GM23248 (cell line): ENCODE measurements at places on chromosomes 4 and X. TPM values are rescaled to one million over a fixed set of nuclear protein-coding genes. Genes with fewer than 3 reads are reported as not detected.

DNA sequence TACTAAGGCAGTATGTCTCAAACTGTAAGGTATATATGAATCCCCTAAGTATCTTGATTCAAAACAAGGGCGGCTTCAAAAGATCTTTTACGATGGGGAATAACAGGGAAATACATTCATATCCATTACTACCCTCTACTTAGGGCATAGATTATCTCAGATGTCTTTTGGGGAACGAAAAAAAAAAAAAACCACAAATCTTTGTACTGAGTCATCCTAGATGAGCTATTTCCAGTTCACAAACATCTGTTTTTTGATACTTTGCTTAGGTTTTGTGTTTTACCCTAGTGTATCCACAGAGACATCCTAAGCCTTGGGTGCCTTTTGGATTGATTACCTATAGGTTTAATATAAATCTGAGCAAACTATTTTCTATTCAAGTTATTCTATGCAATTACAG, 457.2 kb downstream of the NLGN4X start:
- no peak for DNase-seq
- no peaks in the 10 kb centered on the region for H3K36me3 ChIP-seq
- H3K4me3 ChIP-seq = no peak overlapping the region
- no peaks in the 10 kb centered on the region for H3K27me3 ChIP-seq
- H3K27ac ChIP-seq = no peak overlapping the region

DNA sequence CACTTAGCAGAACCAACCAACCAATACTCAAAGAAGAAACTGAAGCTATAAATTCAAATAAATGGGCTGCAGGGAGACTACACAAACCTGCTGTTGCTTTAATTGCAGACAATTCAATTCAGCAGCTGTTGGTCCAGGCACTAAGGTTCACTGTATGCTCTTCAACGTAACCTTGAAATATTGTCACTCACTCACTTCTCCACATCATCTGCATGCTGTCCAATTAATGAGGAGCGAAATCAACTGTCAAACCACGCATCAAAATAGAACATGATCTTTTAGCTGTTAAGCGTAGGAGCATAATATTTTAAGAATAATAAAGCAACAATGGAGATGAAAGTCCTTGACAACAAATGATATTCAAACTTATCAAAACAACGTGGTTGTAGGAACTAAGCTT, 17.0 kb downstream of the ENOX2 start:
- H3K4me1 ChIP-seq = no peaks in the 10 kb centered on the region
- no peaks in the 10 kb centered on the region for H3K27me3 ChIP-seq
- no peak overlapping the region for H3K4me3 ChIP-seq
- no peak for DNase-seq

GRCh38 chrX:152927858-152928760, 30.2 kb downstream of the ZNF185 start:
- H3K36me3 ChIP-seq = no peaks in the 10 kb centered on the region
- H3K4me3 ChIP-seq = no peak overlapping the region
- no peaks in the 10 kb centered on the region for H3K27me3 ChIP-seq
- DNase-seq = no peak

- H3K4me1 ChIP-seq = peaks cover 8% of the 10 kb centered on the region
- no peak overlapping the region for H3K27ac ChIP-seq
- H3K4me3 ChIP-seq = no peak overlapping the region
- H3K27me3 ChIP-seq = no peaks in the 10 kb centered on the region
Measured at GRCh38 chr4:123562994-123563750, 166.6 kb downstream of the SPRY1 start.

GRCh38 chr4:128451270-128451905, 163.8 kb upstream of the PGRMC2 start:
- H3K27me3 ChIP-seq = no peaks in the 10 kb centered on the region
- H3K36me3 ChIP-seq = no peaks in the 10 kb centered on the region
- no peak for DNase-seq

DNA sequence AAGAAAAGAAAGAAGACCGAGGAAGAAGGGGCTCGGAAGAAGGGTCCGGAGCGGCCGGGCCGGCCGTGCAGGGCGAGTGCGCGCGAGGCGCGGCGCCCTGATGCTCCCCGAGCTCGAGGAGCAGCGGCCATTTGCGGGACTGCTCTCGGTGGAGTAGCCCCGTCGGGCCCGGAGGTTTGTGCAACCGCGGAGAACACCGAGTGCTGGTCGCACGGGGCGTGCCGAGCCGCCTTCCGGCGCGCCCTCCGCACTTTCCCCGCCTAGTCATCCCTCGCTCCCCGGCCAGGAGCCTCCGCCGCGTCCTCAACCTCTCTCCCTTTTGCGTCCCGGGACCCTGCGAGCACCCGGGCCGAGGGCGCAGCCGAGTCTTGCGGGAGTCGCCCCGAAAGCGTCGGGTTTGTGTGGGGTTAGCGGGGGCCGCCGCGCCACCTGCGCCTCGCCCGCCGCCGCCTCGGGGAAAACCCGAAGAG, 127.4 kb downstream of the LAS1L start:
- DNase-seq = peak; percentile 22
- no peaks in the 10 kb centered on the region for H3K36me3 ChIP-seq
- no peaks in the 10 kb centered on the region for H3K4me1 ChIP-seq
- 0 out of 2 replicates have a peak, but pooled peaks cover 6% of the 10 kb centered on the region for H3K27me3 ChIP-seq

- H3K27me3 ChIP-seq = no peaks in the 10 kb centered on the region
- no peak overlapping the region for H3K27ac ChIP-seq
- DNase-seq = peak; percentile 13
Measured at GRCh38 chr4:106691749-106692148, 323.2 kb upstream of the GIMD1 start.

DNA sequence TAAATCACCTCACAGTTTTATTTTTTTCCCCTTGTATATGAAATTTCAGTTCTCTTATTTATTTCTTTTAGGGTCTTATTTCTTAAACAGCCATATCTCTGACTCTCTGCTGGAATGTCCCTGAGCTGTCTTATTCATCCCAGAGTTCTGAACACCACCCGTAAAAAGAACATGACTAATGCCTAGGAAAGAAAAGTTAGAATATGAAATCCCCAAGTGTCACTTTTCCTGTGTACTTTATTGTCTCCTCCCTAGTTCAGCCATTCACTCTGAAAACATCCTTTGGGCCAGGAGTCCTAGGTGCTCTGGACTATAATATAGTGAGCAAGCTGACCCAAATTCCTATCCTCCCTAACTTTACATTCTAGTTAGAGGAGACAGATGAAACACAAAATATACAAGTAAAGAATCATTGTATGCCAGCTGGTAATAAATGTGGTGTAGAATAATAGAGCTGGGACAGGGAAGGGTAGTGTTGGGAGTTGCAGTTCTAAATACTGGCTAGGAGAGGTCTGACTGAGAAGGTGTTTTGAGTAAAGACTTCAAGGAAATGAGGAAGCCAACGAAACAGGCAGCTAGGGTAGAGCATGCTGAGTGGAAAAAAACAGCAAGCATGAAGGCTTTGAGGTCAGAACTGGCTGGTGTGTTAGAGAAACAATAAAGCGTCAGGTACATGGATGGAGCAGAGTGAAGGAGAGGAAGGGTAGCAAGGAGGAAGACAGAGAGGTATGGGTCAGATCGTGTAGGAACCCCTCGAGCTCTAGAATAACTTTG, 40.6 kb upstream of the FTHL17 start:
- H3K27me3 ChIP-seq = no peaks in the 10 kb centered on the region
- no peaks in the 10 kb centered on the region for H3K36me3 ChIP-seq
- no peak overlapping the region for H3K27ac ChIP-seq
- no peak for DNase-seq
- H3K4me1 ChIP-seq = no peaks in the 10 kb centered on the region

- no peak overlapping the region for H3K4me3 ChIP-seq
- peak; percentile 53 for DNase-seq
- H3K36me3 ChIP-seq = no peaks in the 10 kb centered on the region
- H3K27me3 ChIP-seq = no peaks in the 10 kb centered on the region
- H3K27ac ChIP-seq = no peak overlapping the region
- H3K4me1 ChIP-seq = peaks cover 12% of the 10 kb centered on the region; the same call in 1 of the 2 replicates
Measured at GRCh38 chr4:86055898-86056297, 304.0 kb downstream of the MAPK10 start.

GRCh38 chr4:41028392-41029076, 185.8 kb downstream of the APBB2 start:
- no peak overlapping the region for H3K27ac ChIP-seq
- DNase-seq = peak; percentile 9
- no peaks in the 10 kb centered on the region; the same call in 1 of the 2 replicates for H3K36me3 ChIP-seq
- H3K4me3 ChIP-seq = no peak overlapping the region
- no peaks in the 10 kb centered on the region for H3K27me3 ChIP-seq

DNA sequence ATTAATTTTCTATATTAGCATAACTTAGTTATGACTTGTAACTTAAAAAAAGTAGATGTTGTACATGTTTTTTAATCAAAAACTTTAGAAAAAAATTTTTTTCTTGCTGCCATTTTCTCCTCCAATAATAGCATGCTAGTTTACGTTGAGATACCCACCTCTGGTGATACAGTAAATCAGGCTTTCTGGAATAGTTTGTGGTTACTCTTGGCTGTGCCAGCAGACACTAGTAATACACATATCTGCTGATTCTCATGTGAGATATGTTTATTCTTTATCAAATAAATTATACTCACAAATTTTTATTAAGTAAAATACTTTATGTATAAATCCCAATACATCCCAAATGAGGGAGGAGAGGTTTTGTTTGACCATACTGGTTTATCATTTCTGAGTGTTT, 117.3 kb downstream of the KLHL8 start:
- DNase-seq = no peak
- H3K27ac ChIP-seq = peak overlapping the region; percentile 80
- H3K36me3 ChIP-seq = peaks cover 4% of the 10 kb centered on the region; the same call in 1 of the 2 replicates
- no peaks in the 10 kb centered on the region for H3K27me3 ChIP-seq

Gene TMPRSS11A
- not detected in 2 replicates for total RNA-seq

Gene TRAM1L1
- total RNA-seq = 2.3 and 3.7 TPM in 2 replicates

Gene CSAG3
- not detected in 2 replicates for total RNA-seq

Gene SLC38A5
- total RNA-seq = 34.5 and 35.3 TPM in 2 replicates

Gene TLR8
- not detected in 2 replicates for total RNA-seq

Gene EFNB1
- 12.6 and 15.8 TPM in 2 replicates for total RNA-seq
